T-helper 1 cell (primary cell): ENCODE measurements at places on chromosomes 5 and 9.

GRCh38 chr9:126454795-126455194 lies 128.2 kb downstream of the MVB12B start:
- no peak for DNase-seq

DNA sequence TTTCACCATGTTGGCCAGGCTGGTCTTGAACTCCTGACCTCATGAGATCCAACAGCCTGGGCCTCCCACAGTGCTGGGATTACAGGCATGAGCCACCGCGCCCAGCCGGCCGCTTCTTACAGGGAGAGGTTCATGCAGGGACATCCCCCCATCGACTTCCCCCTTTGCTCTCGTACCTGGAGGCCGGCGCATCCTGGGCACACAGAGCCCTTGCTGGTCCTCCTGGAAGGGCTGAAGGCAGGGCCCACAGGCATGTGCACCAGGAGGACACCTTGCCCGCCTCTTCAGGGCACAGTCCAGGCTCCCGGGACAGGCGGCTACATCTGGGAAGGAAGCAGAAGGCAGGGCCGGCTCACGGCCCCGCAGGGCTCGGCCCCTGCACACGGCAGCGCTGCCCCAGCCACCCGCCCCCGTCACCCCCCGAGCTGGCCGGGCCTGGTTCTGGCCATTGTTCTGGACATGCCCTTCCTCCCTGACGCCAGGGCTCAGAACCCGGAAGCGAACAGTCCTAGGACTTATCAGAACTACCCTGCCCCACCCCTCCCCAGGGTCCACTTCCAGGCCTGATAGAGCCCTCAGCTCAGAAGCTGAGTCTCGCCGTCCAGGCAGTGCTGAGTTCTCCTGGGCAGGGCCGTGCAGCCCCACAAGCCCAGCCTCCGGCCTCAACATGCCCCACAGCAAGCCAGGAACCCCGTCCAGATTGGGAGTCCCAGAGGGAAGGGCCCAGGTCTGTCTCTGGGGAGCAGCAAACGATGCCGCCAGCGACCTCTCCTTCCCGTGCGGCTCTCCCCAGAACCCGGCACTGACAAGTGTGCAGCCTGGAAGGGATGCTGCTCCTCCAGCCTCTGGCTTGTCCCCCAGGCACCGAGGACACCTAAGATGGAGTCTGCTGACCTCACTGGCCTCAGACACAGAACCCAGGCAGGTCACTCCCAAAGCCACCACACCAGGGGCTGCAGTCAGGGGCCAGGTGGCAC lies 2.9 kb downstream of the NPDC1 start:
- DNase-seq = no peak

GRCh38 chr5:137356127-137356526 lies 143.0 kb downstream of the SPOCK1 start:
- no peak for DNase-seq

DNA sequence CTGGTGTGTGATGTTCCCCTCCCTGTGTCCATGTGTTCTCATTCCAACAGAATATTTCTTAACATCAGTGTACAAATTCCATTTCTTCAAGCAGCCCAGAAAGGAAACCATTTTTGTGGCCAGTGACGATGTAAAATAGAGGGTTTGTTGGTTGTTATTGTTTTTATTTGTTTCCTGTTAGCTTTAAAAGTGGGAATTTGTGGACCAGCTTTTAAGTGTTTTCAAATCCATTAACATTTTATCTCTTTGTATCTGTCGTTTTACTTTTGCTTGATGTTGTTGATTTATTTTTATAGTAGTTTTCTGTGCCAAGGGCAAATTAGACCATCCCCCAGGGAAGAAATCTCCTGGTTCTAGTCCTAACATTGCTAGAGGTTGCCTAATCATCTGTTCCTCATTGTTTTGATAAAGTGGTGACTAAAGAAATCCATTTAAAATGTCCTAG lies 100.0 kb downstream of the GDNF start:
- no peak for DNase-seq

DNA sequence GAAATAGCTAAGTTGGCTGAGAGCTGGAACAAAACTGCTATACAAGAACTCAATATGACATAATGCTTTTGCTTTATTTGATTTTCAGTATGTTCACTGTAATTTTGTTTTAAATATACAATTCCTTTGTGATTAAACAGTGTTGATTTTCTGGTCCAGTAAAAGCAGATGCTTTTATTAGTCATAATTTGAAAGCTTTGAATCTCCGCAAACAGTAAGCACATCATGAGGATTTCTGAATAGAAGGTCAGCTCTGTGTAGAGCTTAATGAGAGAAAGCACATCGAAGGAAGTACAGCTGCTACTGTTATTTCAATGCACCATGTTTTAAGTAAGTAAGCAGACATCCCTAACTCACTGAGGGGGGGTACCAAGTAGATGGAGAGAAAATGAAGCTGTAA lies 701.3 kb upstream of the ACO1 start:
- DNase-seq = no peak

GRCh38 chr5:54457094-54457862 lies 1.8 kb downstream of the HSPB3 start:
- no peak for DNase-seq

DNA sequence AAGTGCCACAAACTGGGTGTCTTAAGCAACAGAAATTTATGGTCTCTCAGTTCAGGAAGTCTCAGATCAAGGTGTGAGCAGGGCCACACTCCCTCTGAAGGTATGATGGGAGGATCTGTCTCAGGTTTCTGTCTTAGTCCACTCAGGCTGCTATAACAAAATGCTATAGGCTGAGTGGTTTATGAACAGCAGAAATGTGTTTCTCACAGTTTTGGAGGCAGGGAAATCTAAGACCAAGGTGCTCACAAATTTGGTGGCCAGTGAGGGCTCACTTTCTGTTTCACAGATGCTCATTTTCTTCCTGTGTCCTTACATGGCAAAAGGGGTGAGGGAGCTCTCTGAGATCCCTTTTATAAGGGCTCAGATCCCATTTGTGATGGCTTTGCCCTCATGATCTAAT lies 281.4 kb downstream of the CWC27 start:
- no peak for DNase-seq

- DNase-seq = no peak
These were observed 108.4 kb downstream of the ROR2 start for GRCh38 chr9:91841591-91841990.

GRCh38 chr5:2865856-2866255 lies 114.4 kb upstream of the IRX2 start:
- DNase-seq = no peak

DNA sequence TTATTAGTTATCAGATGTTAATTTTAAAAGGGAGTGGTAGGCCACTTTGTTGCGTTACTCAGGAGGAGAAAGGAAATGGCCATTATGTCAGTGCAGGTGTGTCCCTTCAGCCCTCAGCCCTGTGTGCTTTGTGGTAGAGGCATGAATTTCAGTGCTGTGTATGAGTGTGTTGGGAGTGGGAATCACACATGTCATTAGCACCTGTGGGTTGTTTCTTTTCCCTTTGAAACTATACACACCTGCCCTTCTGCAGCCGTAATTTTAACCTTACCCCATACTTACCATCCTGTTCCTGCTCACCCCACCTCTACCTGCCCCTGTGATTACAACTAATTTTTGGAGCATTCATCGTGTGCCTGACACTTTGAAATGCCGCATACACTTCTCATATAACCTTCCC lies 156.4 kb downstream of the ARHGAP26 start:
- no peak for DNase-seq

- DNase-seq = no peak
These were observed 88.6 kb downstream of the ANKRD31 start for GRCh38 chr5:75148051-75148450.

GRCh38 chr5:160545832-160546231 lies 124.2 kb downstream of the PTTG1 start:
- no peak for DNase-seq

DNA sequence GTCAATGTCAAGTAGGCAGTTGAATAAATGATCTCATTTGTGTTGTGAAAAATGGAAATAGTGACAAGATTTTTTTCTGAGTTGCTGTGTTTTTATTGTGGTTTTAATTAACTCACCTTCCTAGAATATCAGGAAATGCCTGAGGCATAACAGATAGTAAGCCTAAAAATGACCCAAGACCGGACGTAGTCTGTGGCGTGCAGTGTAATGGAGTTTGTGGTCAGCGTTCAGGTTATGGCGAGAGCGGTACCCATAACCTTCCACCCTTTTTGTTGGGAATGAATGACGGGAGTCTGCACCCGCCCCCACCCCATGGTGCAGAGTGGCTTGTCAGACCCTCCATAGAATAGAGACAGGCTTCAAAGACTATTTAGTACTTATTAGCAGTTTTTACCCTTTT lies 119.3 kb downstream of the GALNT10 start:
- no peak for DNase-seq

DNA sequence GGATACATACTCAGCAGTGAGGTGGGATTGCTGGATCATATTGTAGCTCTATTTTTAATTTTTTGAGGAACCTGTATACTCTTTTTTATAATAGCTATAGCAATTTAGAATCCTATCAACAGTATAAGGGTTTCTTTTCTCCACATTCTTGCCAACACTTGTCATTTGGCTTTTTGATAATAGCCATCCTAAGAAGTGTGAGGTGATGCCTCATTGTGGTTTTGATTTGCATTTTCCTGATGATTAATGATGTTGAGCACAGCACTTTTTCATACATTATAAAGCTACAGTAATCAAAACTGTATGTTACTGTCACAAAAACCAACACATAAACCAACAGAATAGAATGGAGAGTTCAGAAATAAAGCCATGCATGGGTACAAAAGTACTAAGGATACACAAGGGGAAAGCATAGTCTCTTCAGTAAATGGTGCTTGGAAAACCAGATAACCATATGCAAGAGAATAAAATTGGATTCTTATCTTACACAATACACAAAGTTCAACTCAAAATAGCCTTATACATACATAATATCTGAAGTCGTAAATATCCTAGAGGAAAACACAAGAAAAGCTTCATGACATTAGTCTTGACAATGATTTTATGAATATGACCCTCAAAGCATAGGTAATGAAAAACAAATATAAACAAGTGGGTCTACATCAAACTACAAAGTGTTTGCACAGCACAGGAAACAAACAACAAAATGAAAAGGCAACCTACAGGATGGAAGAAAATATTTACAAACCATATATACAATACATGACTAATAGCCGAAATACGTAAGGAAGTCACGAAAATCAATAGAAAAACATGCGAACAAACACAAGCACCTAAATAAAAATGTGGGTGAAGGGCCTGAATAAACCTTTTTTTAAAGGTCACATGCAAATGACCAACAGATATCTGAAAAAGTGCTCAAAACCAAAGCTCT lies 287.8 kb upstream of the DAB2 start:
- no peak for DNase-seq

- DNase-seq = no peak
These were observed 14.1 kb upstream of the NTRK2 start for GRCh38 chr9:84655447-84655846.

DNA sequence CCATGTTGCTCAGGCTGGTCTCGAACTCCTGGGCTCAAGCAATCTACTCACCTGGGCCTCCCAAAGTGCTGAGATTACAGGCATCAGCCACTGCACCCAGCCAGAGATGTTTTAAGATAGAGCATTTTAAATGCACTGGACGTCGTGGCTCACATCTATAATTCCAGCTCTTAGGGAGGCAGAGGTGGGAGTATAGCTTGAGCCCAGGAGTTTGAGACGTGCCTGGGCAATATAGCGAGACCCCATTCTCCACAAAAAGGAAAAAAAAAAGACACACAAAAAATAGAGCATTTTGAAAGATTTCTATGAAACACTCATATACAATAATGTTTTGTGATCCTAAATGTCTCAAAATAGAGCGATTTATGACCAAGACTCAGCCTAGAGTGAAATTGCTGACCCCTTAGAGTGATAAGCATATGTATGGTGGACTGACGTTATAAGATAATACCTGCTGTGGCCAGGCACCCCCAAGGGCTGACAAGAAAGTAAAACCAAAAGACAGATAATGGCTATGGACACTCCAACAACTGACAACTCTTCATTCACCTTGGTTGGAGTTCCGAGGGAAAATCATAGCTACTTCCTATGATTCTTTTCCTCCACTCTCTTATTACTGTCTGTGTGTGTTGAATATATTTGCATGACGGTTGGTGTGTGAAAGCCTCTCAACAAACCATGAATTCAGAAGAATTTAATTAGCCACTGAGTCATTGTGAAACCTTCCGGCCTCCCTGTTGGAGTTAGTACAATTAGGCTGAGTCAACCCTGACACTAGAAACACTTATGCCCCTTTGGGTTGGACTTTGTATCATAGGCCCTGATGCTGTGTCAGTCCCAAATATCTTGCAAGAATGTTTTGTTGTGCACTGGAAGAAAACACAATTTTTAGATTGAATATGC lies 526.5 kb upstream of the NUDT12 start:
- no peak for DNase-seq

- DNase-seq = no peak
These were observed 95.0 kb downstream of the CFAP90 start for GRCh38 chr5:7755958-7756357.

- DNase-seq = no peak
These were observed 261.5 kb downstream of the CEMIP2 start for GRCh38 chr9:71506821-71507220.

GRCh38 chr5:75890546-75890945 lies 173.3 kb upstream of the POC5 start:
- DNase-seq = no peak

GRCh38 chr5:126931963-126932660 lies 98.2 kb downstream of the MARCHF3 start:
- DNase-seq = no peak

DNA sequence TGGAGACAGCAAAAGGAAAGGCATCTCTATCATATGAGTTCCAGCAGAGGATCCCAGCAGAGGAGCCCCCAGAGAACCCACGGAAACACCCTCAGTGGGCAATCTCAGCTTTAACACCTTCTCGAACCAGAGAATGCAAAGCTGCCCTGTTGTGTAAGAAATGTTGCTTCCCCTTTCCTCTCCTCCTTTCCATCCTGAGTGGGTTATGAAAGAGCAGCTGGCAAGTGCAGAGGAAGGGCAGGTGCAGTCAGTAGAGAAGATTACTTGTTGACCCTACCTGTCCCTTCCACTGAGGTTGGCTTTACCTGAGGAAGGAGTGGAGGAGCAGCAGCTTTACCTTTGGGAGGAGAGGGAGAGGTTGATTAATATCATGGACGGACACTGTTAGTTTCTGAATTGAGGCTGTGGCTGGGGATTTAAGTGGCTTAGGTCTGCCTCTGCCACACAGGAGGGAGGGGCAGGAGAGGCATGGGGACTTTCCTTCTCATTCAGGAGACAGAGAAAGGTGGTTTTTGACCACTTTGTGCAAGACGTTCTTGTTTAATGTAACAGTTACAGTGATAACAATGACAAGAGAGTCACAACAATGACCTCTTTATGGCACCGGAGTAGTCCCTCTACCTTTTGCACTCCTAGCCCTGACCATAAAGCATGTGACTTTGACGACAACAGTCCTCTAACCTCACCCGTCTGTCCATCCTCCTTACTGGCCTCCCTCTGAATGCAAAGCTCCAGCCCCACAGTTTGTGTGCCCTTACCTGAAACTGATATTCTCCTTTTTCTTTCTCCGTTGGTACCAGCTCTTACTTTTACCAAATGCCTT lies 254.8 kb downstream of the NSG2 start:
- DNase-seq = no peak

GRCh38 chr5:14168793-14169262 lies 25.7 kb downstream of the TRIO start:
- no peak for DNase-seq

GRCh38 chr9:133108794-133109641 lies 12.0 kb downstream of the RALGDS start:
- DNase-seq = no peak

- DNase-seq = no peak
These were observed 27.6 kb downstream of the ALDH1A1 start for GRCh38 chr9:72925126-72925789.
